NCI-H2171 treated with DMSO at 0.1 percent for 48 hours (cell line): ENCODE measurements at places on chromosomes 2 and 18.

GRCh38 chr2:241924069-241924908 lies 54.8 kb downstream of the RTP5 start:
- no peak for DNase-seq

- no peak for DNase-seq
These were observed 242.0 kb downstream of the DPP10 start for GRCh38 chr2:114684403-114684802.

- no peak for DNase-seq
These were observed 147.8 kb upstream of the MMADHC start for GRCh38 chr2:149735237-149735958.

DNA sequence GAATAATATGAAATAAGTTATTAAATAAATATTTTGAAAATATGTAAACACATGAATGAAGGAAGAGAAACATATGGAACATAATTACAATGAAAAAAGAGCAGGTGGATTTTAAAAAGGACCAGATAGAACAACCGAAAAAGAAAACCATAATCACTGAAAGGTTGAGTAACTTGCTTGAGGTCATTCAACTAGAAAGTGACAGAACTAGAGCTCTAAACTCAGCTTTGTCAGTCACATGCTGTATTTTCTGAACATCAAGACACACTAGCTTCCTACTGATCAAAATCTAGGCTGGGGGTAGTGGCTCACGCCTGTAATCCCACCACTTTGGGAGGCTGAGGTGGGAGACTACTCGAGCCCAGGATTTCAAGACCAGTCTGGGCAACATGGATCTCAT lies 30.0 kb upstream of the ITGAV start:
- no peak for DNase-seq

- DNase-seq, result no peak
These were observed 42.7 kb downstream of the EPHA4 start for GRCh38 chr2:221529177-221529942.

DNA sequence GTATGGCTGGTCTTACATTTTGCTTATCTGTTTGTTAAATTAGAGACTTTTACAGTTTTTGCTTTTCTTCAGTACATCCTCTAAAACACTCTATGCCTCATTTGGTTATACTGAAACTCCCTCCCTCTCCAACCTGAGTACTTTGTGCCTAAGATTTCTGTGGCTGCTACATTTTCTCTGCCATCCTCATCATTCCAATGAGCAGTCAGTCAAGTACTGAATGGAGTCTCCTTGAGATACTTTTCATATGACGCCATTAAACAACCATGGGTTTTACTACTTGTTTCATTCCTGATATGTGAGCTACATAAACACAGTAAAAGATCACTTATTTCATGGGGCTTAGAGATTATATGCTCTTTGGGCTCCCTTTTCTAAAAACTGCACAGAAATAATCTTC lies 196.7 kb upstream of the EPC2 start:
- no peak for DNase-seq

DNA sequence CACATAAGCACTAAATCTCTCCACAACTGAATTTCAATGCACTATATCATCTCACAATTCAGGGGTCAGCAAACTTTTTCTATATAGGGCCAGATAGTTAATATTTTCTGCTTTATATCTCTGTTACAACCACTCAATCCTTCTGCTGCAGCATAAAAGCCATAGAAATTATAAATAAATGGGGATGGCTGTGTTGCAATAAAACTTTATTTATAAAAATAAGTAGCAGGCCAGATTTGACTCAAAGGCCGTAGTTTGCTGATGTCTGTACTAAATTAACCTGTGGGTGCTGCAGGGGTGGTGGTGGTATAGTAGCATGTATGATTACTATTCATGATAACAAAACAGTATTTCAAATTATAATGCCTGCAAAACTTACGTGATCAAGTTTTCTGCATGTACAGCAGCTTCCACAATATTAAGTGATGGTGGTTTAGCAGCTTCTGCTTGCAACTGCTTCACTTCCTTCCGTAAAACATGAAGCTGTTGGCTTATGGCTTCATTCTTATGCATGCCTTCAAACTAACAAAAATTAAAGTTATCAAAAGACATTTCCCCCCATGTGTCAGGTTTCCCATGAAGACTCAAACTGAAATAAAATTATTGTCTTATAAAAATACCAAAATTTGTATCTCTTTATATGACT lies 64.1 kb downstream of the SIGLEC15 start:
- no peak for DNase-seq

DNA sequence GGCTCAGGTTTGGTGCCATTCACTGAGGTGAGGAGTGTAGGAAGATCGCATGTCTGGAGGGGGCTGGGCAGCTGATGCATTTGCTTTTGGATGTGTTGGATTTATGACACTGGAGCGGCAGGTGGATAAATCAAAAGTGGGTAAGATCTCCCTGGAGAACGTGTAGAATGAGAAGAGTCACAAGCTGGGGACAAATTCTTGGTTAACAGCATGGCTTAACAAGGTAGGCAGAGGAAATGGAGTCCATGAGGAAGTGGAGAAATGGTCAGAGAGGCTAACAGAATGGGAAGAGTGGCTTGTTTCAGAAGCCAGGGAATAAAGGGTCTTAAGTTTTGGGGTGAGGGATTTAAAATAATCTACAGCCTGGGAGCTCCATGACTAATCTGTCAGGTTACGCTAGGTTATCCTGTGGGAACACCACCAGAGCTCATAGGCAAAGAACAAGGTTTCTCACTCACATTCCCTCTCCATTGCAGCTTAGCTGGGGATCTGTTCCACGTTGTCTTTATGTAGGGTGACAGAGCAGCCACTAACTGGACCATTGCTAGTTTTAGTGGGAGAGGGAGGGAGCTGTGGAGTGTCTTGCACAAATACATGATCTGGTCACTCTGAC lies 12.8 kb downstream of the TSN start:
- DNase-seq, result no peak

GRCh38 chr2:187994464-187995331 lies 297.0 kb upstream of the GULP1 start:
- DNase-seq, result peak; percentile 73

- DNase-seq, result no peak
These were observed 14.4 kb upstream of the BZW1 start for GRCh38 chr2:200797242-200797770.

- DNase-seq, result no peak
These were observed 62.7 kb downstream of the ASAP2 start for GRCh38 chr2:9269295-9269694.

DNA sequence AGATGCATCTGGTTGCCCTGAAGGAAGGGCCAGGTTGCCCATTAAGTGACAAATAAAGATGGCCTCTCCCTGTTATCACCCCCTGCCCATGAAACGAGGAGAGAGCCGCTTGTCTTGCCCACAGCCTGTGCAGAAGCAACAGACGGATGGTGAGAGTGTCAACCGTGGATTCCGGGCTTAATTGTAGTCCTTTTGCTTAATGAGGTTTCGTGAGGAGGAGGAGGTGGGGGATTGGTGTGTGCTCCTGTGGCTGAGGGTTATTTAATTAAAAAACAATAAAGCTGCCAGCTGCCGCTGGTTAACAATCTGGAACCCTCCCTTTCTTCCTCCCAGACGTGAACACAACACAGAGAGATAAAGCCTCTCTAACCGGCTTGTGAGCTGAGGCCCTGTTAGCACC lies 188.0 kb upstream of the PARD3B start:
- peak; percentile 94 for DNase-seq

DNA sequence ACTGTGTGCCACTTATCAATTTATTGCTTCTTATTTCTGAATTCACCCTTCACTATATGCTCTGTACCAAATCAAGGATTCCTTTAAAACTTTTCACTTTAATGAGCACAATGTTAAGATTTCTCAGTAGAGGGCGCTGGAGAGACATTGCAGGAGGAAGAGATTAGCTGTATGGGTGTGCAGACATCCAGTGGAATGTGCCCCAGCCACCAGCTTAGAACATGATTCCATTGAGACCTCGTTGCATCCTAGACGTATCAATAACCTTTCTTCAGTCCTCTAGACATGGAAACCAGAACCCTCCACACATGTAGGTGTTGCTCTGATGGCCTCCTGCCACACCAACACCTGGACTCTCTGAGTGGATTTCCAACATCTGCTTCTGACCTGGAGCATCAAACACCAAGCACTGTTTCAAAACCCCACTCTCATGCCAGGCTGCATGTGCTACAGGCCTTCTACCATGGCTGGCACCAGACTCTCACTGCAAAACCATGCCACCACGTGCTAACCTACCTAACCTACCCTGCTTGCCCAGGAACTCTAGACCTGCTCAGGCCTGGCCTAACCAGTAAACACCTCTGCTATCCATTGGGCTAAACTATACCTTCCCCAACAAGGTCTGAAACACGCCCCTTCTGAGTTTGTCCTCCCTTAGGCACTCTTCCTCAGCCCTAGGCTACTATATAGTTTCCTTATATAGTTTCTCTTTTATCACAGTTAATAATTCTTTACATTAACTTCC lies 633.2 kb upstream of the PKDCC start:
- DNase-seq, result peak; percentile 4

DNA sequence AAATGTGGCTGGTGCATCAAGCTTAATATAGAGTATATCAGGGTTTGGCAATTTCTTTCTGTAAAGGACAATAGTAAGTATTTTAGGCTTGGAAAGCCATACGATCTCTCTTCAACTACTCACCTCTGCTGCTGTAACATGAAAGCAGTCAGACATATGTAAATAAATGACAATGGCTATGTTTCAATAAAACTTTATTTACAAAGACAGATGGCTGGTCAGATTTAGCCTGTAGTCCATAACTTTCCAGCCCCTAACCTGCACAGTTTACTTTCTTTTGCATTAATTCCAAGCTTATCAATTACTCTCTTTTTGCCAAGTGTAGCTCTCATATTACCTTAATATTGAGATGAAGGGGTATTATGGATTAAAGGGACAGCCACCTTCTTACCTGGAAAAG lies 83.1 kb downstream of the LRATD1 start:
- no peak for DNase-seq

GRCh38 chr2:30234180-30234971 lies 3.0 kb downstream of the LBH start:
- no peak for DNase-seq

GRCh38 chr2:233349005-233349998 lies 5.0 kb upstream of the DGKD start:
- no peak for DNase-seq

DNA sequence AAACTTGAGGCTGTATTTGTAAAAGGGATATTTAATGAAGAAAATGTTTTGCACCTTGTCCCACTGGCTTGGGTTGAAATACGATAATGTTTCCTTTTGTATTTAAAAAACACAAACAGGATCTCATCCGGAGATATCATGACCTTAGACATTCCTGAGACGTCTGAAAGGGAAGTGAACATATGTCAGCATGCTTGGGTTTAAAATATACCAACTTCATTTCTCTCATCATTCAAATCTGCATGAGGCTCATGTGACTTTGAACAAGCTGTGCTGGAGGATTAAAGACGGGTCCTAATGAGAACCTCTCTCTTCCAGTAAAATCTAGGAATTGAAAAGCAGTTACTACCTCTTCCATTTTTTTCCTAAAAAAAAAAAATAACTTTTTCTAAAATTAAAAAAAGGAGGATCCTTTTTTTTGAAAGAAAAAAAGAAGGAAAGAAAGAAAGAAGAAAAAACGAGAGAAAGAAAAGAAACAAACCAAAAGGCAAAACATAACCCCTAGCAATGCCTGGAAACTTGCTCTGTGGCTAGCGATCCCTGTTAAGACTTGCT lies 106.8 kb upstream of the ZFP36L2 start:
- DNase-seq, result no peak

DNA sequence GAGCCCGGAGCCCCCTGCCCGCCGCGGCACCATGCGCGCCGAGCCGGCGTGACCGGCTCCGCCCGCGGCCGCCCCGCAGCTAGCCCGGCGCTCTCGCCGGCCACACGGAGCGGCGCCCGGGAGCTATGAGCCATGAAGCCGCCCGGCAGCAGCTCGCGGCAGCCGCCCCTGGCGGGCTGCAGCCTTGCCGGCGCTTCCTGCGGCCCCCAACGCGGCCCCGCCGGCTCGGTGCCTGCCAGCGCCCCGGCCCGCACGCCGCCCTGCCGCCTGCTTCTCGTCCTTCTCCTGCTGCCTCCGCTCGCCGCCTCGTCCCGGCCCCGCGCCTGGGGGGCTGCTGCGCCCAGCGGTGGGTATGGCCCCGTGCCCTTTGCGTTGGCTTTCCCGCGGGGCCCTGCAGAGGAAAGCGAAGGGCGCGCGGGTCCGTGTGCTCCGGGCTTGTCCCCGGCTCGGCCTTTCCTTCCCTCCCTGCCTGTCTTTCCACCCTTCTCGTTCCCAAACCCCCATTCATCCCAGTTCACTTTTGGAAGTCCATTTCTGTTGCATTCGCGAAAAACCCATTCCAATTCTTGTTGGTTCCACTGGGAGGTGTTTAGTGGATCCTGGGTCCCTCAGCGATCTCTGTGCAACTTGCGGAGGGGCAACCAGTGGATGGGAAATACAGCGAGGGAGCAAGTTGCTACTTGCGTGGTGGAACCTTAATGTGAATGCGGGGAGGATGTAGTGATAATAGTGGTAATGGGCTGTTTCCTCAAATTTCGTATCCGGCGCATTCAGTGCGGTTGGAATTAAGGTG lies 599 bp downstream of the ADAM23 start:
- peak; percentile 30 for DNase-seq

DNA sequence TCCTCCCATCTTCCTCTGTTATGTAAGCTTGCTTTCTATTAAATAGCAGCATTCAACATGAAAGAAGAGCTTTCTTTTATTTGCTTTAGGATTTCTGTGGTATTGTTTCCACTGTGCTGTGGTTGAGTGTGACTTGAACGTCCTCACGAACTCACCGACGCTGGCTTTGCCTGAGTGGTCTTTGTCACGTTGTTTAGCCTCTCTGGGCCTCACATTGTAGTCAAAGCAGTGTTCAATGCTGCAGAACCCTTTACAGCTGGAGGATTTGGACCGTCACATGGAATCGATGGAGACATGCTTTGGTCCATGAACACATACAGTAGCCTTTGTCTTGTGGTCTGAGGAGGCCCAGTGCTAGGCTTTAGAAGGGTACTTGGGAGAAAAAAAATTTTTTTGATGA lies 66.3 kb downstream of the TANC1 start:
- DNase-seq, result no peak

GRCh38 chr2:69546646-69547045 lies 96.9 kb downstream of the AAK1 start:
- no peak for DNase-seq

- DNase-seq, result no peak
These were observed 38.7 kb upstream of the MEX3C start for GRCh38 chr18:51236225-51236624.

DNA sequence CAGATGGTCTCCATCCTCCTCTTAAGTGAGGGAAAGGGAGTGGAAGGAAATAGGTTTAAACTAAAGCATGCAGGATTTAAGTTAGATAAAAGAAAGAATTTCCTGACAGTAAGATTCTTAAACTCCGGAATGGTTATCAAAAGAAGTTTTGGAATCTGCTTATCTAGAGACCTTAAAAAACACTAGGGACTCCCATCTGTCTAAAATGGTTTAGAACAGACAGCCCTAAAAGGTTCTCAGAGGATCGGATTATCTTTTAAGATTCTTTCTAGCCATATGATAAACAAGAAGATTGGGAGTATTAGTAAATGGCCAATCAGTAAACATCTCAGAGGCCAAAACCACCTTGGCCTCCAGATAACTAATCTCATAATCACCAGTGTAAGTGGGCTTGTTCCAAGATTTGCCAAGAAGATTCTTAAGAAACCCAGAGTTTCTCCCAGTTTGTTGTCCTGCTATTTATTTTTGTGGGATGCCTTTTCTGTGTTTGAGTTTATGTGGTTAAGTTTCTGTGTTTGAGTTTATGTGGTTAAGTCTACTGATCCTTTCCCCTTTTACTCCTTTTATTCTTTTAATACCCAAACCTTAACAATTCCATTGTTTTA lies 314.9 kb upstream of the NRP2 start:
- no peak for DNase-seq
